ENCODE measurements at places on chromosomes 7 and 10.

DNA sequence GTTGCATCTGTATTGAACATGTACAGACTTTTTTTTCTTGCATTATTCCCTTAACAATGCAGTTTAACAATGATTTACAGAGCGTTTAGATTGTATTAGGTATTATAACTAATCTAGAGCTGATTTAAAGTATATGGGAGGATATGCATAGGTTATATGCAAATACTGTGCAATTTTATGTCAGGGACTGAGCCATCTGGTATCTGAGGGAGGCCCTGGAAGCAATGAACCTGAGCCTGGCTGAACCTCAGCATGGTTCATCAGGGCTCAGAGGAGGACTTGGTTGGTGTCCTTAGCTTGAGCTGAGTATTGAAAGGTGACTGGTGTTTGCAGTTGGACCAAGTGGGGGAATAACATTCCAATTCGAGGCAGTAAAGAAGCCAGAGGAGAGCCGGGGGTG, 4.8 kb downstream of the ADCK2 start:
- no peak for DNase-seq

DNA sequence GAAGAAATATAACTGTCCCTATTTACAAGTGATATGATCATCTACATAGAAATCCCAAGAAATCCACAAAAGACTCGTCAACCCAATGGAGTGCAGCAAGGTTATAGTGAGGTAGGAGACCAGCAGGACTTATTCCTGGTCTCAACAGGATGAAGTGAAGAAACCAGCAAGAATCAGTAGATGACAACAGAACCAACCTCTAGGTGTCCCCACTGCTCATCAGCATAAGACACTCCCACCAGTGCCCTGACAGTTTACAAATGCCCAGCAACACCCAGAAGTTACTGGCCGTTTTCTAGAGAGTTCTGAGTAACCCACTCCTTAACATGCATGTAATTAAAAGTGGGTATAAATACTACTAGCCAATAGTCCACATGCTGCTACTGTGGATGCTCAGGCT, 470.5 kb upstream of the LRRTM3 start:
- DNase-seq, result peak; percentile 21

DNA sequence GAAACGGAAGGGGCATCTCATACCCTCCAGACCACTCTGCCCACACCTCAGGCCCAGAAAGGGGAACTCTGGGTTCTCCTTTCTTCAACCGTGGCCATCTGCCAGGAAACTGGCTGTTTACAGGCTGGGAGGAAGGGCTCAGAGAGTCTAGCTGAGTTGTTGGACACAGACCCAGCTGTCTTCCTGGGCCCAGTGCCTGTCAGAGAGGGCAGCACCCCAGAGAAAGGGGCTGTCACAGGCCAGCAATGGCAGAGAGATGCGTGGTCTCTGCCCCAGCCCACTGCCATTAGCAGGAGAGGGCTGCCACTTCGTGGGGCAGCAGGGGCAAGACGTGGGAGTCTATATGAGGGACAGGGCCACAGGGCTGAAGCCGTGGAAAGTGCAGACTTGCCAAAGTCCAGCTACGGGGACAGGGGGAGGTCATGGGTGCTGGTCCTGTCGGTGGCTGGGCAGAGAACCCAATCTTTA, 11.0 kb downstream of the GRID1 start:
- DNase-seq, result no peak

GRCh38 chr7:73521636-73522104, 423 bp downstream of the BAZ1B start:
- DNase-seq, result peak; percentile 28

DNA sequence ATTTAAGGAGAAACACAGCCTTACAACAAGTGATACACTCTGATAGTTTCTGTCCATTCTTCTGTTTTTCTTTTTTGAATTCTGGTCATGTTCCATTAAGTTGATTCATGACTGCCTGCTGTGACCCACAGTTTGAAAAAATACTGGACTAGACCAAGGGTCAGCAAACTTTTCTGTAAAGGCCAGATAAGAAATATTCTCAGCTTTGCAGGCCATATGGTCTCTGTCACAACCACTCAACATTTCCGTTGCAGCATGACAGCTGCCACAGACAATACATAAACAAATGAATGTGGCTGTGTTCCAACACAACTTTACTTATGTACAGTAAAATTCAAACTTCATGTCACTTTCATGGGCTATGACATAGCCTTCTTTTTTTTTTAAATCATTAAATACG, 156.7 kb downstream of the PLXNA4 start:
- DNase-seq, result no peak

GRCh38 chr10:129912166-129912917, 51.7 kb downstream of the EBF3 start:
- no peak for DNase-seq

DNA sequence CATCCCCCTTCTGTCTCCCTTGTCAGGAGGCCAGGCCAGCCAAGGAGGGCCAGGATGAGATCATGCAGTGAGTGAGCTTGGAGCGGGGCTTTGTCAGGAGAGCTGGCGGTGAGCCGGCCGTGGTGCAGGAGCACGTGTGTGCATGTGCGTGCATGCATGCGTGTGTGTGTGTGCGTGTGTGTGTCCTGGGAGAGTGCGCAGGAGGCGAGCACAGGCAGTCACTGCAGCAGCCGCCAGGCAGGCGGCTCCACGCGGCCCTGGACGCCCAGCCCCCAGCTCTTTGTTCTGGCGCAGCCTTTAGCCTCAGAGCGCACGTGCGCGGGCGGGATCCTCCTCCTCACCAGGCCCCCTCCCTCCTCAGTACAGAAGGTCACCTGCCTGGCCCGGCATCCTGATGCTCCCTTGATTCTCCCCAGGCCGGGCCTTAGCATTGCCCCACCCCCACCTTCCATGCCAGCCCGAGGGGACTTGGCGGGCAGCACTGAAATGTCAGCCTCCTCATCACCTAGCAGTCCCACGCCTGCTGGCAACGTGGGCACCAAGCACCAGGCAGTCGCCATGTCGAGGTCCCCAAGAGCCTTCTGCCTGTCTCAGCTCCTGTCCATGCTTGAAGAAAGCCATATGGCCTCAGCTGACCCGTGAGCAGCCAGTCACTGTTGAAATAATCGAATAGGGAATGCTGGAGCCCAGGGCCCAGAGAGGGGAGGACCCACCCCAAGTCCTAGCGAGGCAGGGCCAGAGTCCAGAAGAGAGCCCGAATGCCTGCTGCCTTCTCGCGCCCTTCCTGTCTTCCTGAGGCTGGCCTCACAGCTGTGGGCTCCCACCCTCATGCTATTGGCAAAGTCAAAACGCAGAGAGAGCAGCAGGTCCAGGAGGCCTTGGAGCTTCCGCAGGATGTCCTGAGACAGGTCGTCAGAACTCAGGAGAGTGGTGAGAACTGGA, 125.9 kb upstream of the PPIF start:
- peak; percentile 90 for DNase-seq

DNA sequence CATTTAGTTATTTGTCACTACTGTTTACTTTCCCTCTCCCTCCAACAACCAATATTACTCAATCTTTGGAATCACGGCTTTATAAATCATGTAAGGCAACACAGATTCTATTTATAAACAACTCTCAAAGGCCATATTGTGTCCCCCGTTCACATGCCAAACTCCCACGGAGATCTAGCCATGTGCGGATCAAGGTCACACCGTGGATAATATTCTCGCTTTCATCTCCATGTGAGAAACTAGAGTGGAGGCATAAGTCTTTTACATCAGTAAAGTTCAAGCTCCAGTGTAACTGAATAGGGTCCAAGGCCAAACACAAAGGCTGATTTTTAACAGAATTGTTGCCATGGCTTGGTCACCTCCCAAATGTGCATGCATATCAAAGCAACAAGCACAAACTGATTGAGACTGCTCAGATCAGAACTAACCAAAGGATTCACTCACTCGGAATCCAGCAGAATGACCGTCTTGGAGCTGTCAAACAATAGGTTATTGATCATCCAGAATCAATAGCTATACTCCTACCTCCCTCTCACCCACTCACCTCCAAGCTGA, 569.5 kb upstream of the LRRN3 start:
- DNase-seq, result no peak

GRCh38 chr7:131100357-131101054, 227.2 kb upstream of the MKLN1 start:
- no peak for DNase-seq

DNA sequence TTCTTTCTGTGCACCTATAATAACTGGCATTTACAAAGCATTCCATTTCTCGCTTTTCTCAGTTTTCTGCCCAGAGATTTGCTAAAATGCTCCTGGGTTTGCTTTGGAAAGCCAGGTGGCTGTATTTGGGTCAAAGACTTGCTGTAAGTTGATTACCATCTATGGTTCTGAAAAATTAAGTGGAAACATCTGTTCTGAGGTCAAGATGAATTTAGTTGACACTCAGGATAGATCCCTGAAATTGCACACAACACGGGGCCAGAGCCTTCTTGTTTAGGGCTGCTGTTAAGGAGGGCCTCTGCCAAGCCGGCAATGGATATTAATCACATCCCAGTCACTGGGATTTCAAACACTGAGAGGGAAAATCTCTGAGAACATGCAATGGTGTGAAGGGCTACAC, 111.6 kb upstream of the GLI3 start:
- DNase-seq, result peak; percentile 9

DNA sequence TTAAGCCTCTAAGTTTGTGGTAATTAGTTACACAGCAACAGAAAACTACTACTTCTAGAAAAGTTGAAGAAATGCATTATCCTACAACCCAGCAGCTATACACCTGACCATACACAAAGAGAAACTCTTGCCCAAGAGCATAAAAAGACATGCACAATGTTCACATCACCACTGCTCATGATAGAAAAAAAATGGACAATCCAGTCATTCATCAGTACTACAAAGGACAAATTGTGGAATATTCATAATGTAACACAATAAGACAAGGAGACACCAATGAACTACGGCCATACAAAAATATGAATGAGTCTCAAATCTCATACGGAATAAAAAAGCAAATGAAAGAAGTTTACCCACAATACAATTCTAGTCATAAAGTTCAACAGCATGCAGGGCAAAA, 87.4 kb downstream of the ZFAND4 start:
- no peak for DNase-seq

DNA sequence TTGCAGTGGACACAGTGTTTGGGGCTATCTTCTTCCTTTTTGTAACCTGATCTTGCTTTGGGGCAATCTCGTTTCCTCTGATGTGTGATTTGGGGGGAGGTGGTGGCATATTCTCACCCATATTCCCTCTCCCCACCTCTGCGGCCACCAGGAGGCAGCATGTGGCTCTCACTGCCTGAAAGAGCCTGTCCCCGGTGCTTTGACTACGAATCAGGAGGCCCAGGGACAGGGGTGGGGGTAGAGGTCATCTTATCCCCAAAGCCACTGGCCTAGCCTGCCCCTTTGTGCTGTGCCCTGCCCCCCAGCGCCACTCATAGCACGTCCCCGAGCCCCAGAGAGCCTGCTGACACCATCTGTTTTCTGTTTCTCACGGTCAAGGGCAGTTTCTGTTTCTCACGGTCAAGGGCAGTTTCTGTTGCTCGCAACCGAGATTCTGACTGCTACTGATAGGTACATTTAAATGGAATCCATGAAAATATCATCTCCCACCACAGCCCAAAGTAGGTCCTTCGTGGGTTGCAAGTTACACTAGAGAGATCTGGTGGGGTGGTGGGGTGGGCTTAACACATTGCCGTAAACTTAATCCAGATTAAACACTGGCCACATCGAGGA, 28.2 kb downstream of the PHYH start:
- no peak for DNase-seq

DNA sequence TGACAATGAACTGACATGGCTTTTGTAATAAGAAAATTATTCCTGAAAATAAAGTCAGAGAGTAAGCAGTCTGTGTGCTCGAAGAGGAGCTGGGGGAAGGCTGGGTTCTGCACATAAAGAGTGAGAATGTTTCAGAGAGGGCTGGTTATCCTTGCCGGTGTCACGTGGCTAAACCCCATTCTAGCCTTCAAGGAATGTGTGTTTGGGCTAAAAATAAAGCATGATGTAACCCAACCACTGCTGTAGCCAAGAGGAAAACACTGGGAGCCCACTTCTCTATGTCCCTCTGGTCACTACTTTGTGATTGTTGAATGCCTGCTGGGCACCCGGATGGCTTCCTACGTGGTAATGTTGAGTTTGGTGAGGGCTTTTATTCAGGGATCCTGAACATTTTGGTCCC, 23.5 kb downstream of the WDFY4 start:
- peak; percentile 5 for DNase-seq

DNA sequence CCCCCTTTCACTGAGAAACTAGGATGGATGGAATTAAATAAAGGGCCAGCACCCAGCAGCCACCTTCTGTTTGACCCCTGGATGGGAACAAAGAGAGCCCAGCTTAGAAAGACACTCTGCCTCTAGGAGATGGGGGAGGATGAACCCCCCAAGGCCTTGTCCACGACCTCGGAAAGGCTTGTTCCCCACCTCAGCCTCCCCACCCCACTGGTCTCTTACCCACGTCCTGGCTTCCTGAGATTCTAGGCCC, 9.7 kb downstream of the ITPRIP start:
- no peak for DNase-seq

GRCh38 chr7:114444196-114444595, 29.6 kb downstream of the FOXP2 start:
- no peak for DNase-seq

GRCh38 chr10:21364196-21365114, 161.0 kb downstream of the SKIDA1 start:
- peak; percentile 66 for DNase-seq

DNA sequence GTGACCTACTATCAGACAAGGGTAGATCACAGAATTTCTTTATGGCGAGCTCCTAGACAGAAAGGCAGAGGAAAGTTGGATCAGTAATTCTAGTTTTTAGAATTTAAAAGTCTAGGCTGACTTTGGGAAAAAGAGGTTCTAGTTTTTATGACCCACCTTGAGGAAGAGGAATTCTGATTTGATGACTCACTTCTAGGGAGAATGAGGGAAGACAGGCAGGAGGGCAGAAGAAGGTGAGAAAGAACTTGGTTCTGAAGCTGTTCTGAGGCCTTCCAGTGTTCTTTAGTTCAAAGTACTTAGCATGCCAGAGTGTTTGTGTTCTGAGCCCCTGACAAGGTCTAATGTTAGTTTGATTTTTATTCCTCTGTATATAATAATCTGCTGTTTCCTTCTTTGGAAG, 97.2 kb downstream of the PODXL start:
- DNase-seq, result peak; percentile 14

DNA sequence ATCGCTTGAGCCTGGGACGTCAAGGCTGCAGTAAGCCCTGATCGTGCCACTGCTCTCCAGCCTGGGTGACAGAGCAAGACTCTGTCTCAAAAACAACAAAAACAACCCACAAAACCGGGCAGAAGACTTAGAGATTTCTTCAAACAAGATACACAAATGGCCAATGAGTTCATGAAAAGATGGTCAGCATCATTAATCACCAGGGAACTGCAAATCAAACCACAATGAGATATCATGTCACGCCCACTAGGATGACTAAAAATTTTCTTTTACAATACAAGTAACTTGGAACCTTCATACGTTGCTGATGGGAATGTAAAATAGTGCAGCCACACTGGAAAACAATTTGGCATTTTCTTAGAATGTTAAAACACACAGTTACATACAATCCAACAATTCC, 77.3 kb upstream of the GRID1 start:
- DNase-seq, result peak; percentile 81

GRCh38 chr7:149851449-149851848, 13.3 kb downstream of the ZNF862 start:
- no peak for DNase-seq

Measured in amniotic epithelial cell (primary cell).